ENCODE measurements at places on chromosomes 1 and 21. TPM values are rescaled to one million over a fixed set of nuclear protein-coding genes. Genes with fewer than 3 reads are reported as not detected.

The CASQ1 gene
- polyA plus RNA-seq: 0.41 TPM

The TNFAIP8L2 gene
- polyA plus RNA-seq: 3.2 TPM

The BRINP3 gene
- polyA plus RNA-seq: 8.3 TPM

The GNAT2 gene
- polyA plus RNA-seq: not detected

The RAB42 gene
- polyA plus RNA-seq: 5.2 TPM

The ASCL5 gene
- 0.25 TPM for polyA plus RNA-seq

The BCL2L15 gene
- 1.0 TPM for polyA plus RNA-seq

The DNALI1 gene
- polyA plus RNA-seq: 51.8 TPM

The TMEM82 gene
- polyA plus RNA-seq: not detected

The LPAR3 gene
- 1.8 TPM for polyA plus RNA-seq

The DCDC2B gene
- polyA plus RNA-seq: 2.5 TPM

The AUNIP gene
- polyA plus RNA-seq: 3.0 TPM

The PI4KB gene
- polyA plus RNA-seq: 78.4 TPM

The MROH9 gene
- polyA plus RNA-seq: 1.4 TPM

The CLDN19 gene
- polyA plus RNA-seq: 22.6 TPM

The TCHHL1 gene
- polyA plus RNA-seq: not detected
